ENCODE measurements at places on chromosomes 7 and 10. TPM values are rescaled to one million over a fixed set of nuclear protein-coding genes. Genes with fewer than 3 reads are reported as not detected.

The AQP1 gene
- 0.25 TPM for total RNA-seq

- DNase-seq: no peak
- H3K27me3 ChIP-seq: no peaks in the 10 kb centered on the region
- no peaks in the 10 kb centered on the region for H3K36me3 ChIP-seq
- no peaks in the 10 kb centered on the region for H3K4me1 ChIP-seq
- no peak within 1 kb of the TSS for H3K27ac ChIP-seq
- H3K4me3 ChIP-seq: no peak within 1 kb of the TSS
Observed at GRCh38 chr10:48939790-48940325, at the start of gene LRRC18. TSS of gene LRRC18 (minus strand) at chr10:48939840. CDS start at chr10:48914155, 25,685 bp downstream.

- no peaks in the 10 kb centered on the region for H3K36me3 ChIP-seq
- H3K4me1 ChIP-seq: peaks cover 7% of the 10 kb centered on the region
- peaks cover 34% of the 10 kb centered on the region for H3K27me3 ChIP-seq
- peak overlapping the region; percentile 38 for H3K4me3 ChIP-seq
- H3K27ac ChIP-seq: no peak overlapping the region
- DNase-seq: no peak
Observed at GRCh38 chr10:11822809-11823121, 391 bp upstream of the PROSER2 start.

The CHAT gene
- not detected for total RNA-seq

GRCh38 chr10:103367379-103367781, 396 bp upstream of the TAF5 start:
- peak overlapping the region; percentile 81 for H3K4me3 ChIP-seq
- peak overlapping the region; percentile 85 for H3K27ac ChIP-seq
- H3K36me3 ChIP-seq: peaks cover 4% of the 10 kb centered on the region
- no peaks in the 10 kb centered on the region for H3K27me3 ChIP-seq
- DNase-seq: peak; percentile 22
- H3K4me1 ChIP-seq: peaks cover 15% of the 10 kb centered on the region

DNA sequence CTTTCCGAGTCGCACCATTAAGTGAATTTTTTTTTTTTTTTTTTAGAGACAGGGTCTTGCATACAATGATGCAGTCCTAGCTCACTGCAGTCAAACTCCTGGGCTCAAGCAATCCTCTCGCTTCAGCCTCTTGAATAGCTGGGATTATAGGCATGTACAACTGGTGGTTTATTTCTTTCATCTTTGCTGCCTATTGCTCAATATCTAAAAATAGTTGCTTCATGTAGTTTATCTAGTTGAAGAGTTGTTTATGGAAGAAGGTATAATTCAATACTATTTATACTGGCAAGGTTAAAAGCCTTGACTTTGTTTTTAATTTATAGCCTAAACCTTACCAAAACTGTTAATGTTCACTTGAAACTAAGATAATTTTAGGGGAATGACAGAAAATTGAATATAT, 66.9 kb downstream of the SEMA3D start:
- no peak for DNase-seq
- no peak overlapping the region for H3K4me3 ChIP-seq
- H3K4me1 ChIP-seq: no peaks in the 10 kb centered on the region
- H3K36me3 ChIP-seq: no peaks in the 10 kb centered on the region
- no peaks in the 10 kb centered on the region for H3K27me3 ChIP-seq

The RELN gene
- not detected for total RNA-seq

The PAPSS2 gene
- total RNA-seq: 0.05 TPM

DNA sequence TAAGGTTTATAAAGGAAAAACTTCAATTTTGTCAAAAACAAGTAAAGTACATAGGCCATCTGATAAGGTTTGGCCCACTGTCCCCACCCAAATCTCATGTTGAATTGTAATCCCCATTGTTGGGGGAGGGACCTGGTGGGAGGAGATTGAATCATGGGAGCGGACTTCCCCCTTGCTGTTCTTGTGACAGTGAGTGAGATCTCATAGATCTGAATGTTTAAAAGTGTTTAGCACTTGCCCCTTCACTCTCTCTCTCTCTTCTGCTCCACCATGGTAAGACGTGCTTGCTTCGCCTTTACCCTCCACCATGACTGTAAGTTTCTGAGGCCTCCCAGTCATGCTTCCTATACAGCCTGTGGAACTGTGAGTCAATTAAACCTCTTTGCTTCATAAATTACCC, 18.2 kb downstream of the MRPL32 start:
- no peaks in the 10 kb centered on the region for H3K36me3 ChIP-seq
- H3K4me1 ChIP-seq: peaks cover 10% of the 10 kb centered on the region
- H3K27me3 ChIP-seq: no peaks in the 10 kb centered on the region
- no peak for DNase-seq
- no peak overlapping the region for H3K4me3 ChIP-seq
- no peak overlapping the region for H3K27ac ChIP-seq

The FGF8 gene
- 0.32 TPM for total RNA-seq

- H3K27ac ChIP-seq: no peak overlapping the region
- H3K36me3 ChIP-seq: no peaks in the 10 kb centered on the region
- no peak for DNase-seq
Observed at GRCh38 chr7:79036356-79036755, 417.1 kb downstream of the MAGI2 start.

The KBTBD2 gene
- total RNA-seq: 25.6 TPM

DNA sequence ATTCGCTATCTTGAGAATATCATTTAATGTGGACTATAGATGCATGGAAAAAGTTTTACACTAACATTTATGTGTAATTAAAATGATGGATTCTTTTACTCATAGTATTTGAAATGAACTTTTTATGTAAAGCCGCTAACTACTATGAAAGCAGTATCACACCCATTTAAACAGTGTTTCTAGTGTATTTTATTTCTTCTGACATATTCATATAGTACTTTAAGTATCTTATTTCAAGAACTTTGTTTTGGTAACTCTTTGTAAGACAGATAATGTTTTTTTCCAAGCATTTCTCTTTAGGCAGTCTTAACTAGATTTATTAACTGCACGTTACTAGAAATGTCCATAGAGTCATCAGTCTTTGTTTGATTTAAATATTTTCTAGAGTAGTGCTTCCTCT, 12.5 kb upstream of the ARMC3 start:
- H3K4me1 ChIP-seq: peaks cover 6% of the 10 kb centered on the region
- H3K4me3 ChIP-seq: no peak overlapping the region
- no peak overlapping the region for H3K27ac ChIP-seq

- no peaks in the 10 kb centered on the region for H3K27me3 ChIP-seq
- no peak overlapping the region for H3K27ac ChIP-seq
- H3K36me3 ChIP-seq: peaks cover 2% of the 10 kb centered on the region
- peaks cover 64% of the 10 kb centered on the region for H3K4me1 ChIP-seq
Observed at GRCh38 chr10:103986360-103986759, 19.4 kb downstream of the SLK start.

The NEUROG3 gene
- total RNA-seq: 0.21 TPM

- no peaks in the 10 kb centered on the region for H3K27me3 ChIP-seq
- peaks cover 29% of the 10 kb centered on the region for H3K36me3 ChIP-seq
- no peak overlapping the region for H3K27ac ChIP-seq
- no peak overlapping the region for H3K4me3 ChIP-seq
- H3K4me1 ChIP-seq: no peaks in the 10 kb centered on the region
Observed at GRCh38 chr7:87380905-87381304, 35.4 kb downstream of the CROT start.

The NAPEPLD gene
- 4.7 TPM for total RNA-seq

- H3K27ac ChIP-seq: no peak overlapping the region
- H3K4me1 ChIP-seq: no peaks in the 10 kb centered on the region
- no peaks in the 10 kb centered on the region for H3K36me3 ChIP-seq
- no peak for DNase-seq
- H3K4me3 ChIP-seq: no peak overlapping the region
- H3K27me3 ChIP-seq: no peaks in the 10 kb centered on the region
Observed at GRCh38 chr7:50962281-50962883, 179.7 kb upstream of the GRB10 start.

GRCh38 chr10:47362199-47362598, 14.0 kb downstream of the RBP3 start:
- H3K4me1 ChIP-seq: no peaks in the 10 kb centered on the region
- no peak overlapping the region for H3K27ac ChIP-seq
- no peaks in the 10 kb centered on the region for H3K36me3 ChIP-seq
- no peak for DNase-seq

All from activated CD4-positive, alpha-beta T cell treated with anti-CD3 and anti-CD28 coated beads for 36 hours (primary cell).